ENCODE measurements at places on chromosomes 5 and 9.

DNA sequence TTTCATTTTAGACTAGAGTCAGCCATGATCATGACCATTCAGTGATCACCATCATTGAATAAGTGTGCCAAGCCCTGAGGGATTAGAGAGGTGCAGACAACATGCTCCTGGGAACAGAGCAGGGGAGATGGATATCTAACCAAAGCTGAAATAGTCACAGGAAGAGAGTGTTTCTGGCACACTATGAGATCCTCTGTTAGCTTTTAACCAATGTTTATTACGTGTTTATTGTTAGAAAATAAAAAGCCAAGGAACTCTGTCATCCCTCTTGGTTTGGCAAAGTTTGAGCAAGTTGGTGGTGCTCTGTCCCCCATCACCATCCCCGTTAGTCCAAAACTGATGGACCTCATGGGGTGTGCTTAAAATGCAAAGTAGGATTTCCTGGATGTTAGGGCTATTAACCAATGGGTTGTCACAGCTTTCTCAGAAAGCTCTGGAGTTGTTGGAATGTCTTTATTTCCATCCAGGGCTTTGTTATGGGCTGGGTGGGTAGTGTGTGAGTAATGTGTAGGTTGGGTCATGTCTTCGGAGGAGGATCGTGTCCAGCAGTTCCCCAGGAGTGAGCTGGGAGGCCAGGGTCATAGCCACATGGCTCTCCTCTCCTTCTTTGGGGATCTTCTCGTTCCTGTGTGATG is 34.9 kb downstream of the SLC28A3 start:
- no peak for DNase-seq

DNA sequence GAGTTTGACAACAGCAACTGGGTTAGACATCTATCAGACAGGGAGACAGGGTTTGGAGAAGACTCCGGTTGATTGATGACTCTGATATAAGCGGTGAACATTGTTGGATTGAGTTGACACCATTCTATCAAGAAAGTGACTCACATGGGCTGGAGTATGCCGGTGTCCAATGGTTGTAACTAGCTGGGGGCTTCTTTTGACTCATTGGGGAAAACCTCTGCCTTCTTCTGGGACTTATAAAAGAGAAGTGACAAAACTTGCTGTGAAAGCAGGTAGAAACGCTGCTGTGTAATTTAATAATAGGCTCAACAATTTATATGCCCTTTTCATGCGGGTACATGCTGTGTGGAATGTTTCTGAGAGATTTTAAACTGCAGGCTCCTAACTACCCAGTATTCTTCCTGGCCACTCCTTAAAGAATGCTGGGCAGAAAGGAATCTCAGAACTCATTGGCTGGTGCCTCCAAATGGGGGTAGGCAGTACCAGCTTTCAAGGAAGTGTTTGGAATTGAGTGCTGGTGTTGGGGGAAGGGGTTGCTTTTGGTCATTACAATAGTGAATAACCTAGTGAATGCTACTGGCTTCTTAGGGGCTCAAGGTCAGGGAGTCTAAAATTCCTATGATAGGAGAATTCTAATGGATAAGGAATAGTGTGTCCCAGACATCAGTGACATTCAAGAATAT is 43.9 kb downstream of the FYB1 start:
- no peak for DNase-seq

DNA sequence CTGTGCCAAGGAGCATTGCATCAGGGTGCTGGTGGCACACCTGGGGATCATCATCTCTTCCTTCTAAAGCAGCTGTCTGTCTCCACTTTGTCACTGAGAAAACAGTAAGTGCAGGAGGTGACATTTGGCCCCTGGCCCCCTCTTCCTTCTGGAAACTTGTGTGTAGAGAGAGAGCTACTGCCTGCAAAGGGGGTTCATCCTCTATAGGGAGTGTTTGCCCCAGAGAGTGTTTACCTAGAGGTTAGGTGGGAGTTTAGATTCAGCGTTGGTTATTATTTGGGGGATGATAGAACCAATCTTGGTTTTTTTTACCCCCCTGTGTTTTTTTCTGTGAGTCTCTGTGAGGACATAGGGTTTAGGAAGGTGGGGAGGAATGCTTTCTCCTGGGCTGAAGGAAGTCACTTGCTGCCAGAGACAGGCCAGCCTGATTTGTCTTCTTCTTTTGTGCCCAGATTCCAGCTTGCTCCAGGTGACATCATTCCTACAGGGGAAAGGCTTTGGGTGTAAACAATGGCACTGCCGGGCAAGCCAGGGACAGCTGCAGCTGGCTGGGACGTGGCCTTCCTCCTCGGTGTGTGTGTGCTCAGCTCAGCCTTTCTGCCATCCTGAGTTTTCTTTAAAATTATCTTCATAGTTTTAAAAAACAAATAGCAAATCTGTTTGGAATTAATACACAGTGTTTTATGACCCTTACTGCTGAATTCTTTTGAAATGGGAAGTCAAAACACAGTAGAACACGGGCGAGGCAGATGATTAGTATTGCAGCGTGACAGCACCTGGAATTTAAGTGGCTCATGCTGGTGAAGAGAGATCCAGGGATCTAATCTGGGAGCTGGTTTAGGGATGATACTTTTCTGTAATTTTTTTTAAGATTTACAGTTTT is 24.5 kb downstream of the PRRC2B start:
- no peak for DNase-seq

- DNase-seq: no peak
These were observed 111.1 kb downstream of the KCTD16 start for GRCh38 chr5:144281784-144282183.

DNA sequence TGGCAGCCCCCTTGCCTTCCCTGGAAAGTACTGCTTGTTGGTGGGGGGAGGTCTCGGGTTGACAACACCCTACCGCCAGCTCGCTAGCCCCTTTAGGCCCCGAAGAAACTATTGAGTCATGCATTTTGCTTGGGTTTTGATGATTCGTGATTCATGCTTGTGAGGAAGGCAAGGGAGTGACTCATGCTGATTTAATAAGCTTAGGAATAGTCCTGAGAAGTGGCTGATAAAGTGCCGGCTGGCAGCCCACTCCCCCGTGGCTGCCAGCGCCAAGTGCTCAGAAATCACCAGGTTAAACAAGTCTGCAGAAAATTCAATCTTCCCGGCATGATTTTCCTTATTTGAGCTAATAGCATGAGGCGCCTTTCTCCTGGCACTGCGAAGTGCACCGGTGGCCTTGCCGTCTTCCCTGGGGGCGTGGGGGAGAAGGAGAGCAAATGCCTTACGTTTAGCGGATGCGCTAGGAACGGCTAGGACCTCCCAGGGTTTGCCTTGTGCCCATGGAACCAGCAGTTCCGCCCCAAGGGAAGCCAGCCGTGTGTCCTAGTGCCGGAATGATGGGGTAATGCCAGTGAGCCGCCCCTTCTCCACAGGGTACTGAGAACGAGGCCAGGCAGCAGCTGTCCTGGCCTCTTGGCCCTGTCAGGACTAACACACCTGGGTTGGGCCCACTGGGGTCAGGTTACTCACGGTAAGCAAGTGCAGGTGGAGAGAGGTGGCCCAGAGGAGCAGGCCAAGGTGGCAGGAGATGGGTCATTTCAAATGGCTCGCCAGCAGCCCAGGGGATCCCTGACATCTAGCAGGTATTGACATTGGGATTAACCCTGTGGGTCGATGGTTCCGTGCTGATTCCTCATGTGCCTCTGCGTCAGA is 151.9 kb downstream of the MACROH2A1 start:
- DNase-seq: no peak

DNA sequence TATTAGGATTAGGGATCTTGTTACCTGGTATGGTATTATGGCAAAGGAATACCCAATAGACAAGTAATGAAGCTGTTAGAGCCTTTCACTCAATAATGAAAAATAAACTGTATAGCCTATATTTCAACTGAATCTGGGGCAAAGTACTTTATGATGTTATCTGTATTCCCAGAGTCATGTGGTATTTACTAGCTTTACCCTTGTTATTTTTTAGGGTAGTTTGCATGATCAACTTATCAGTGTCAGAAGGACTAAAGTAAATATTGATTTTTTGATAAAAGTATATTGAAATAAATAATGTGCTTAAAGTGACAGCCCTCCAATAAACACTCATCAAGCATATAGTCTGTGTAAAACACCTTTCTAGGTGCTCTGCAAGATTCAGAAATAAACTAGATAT is 64.6 kb downstream of the MAN2A1 start:
- no peak for DNase-seq

DNA sequence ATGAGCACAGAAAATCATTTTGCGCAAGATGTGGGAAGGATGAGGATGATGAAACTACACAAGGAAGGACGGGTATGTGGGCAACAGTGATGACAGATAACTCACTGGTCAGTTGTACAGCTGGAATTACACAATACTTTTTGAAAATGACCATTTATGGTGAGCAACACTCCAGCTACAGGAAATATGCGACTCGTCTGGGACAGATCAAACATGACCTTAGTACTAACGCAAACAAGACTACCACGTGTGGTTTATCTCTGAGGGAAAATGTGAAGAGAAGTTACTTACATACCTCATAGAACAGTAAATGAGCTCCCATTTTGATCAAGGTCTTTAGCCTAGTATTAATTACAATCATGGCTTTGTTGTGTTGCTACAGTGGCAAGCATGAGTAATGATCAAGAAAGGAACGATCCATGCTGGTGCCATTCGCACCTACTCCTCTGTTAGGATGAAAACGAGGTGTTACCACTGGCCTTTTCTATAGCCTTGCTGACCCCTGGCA is 456.9 kb downstream of the BNC2 start:
- DNase-seq: no peak

All from natural killer cell treated with Interleukin-12 subunit alpha and Interleukin-12 subunit beta and Interleukin-15 and Interleukin-18, amount 100 ng/mL, for 72 hours (primary cell).